ENCODE measurements at places on chromosomes 13 and 19.
A peak's percentile ranks its signal among the peaks of the same experiment; 100 is the strongest.

- no peak for DNase-seq
Measured at GRCh38 chr13:52916486-52916990, 68.1 kb upstream of the PCDH8 start.

DNA sequence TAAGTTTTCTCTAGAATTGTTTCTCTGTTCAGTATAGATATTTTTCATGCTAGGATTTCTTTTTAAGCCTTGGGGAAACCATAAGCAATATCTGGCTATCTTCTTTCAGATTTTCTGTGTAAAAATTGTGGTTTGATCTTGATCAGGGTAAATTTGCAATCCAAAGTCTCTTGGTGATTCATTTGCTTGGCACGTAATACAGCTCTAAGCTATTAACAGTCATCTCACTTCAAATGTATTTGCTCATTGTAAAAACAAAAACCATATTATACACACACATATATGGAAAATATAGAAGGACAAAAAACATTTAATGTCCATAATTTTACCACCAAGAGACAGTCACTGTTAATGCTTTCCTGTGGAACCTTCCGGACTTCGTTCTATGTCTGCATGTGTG is 191.0 kb downstream of the SHISA2 start:
- no peak for DNase-seq

- no peak for DNase-seq
Measured at GRCh38 chr19:35457173-35457572, 9.1 kb downstream of the FFAR2 start.

DNA sequence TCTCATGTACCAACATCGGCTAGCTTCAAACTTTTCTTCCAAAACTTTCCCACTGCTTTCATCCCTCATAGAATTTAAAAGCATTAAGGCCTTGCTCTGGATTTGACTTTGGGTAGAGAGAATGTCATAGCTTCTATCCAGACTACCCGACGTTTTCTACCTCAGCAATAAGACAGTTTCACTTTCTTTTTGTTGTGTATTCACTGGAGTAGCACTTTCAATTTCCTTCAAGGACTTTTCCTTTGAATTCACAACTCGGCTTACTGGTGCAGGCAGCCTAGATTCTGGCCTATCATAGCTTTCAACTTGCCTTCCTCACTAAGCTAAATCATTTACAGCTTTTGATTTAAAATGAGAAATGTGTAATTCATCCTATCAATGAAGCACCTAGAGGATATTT is 420.4 kb upstream of the GPC6 start:
- no peak for DNase-seq

DNA sequence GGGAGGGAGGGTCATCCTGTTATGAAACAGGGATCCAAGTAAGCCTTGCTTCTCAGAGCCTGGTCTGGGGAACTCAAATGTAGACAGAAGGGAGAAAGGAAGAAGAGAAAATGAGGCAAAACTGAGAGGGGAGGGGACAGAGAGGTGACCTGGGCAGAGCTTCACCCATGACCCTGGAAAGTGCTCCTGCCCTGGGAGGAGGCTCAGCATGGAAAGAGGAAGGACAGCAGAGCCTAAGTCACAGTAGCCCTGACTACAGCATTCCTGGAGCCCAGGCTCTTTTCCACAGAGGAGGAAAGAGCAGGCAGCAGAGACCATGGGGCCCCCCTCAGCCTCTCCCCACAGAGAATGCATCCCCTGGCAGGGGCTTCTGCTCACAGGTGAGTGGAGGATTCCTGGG is at the start of gene CEACAM3:
Gene CEACAM3, plus strand, starts transcription at position 226 of the 400 bp plus-strand sequence. Its CDS starts 91 bp downstream, at position 317.
- no peak for DNase-seq

DNA sequence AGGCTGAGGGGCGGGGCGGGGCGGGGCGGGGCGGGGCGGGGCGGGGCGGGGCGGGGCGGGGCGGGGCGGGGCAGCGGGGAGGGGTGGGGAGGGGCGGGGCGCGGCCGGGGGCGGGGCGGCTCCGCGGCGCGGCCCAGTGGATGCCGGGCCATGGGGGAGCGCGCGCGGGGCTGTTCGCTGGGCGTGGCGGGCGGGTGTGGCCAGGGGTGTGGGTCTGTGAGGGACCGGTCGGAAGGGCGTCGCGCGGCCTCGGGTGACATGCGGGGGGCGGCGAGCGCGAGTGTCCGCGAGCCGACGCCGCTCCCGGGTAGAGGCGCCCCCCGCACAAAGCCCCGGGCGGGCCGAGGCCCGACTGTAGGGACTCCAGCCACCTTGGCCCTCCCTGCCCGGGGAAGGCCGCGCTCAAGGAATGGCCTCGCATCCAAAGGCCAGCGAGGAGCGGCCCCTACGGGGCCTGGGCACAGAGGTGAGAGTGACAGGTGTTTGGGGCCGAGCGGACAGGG is at the start of gene ZFP28:
Gene ZFP28, plus strand, starts transcription at position 188 of the 503 bp plus-strand sequence. Its CDS starts 71 bp downstream, at position 259.
- no peak for DNase-seq

- DNase-seq, result no peak
Measured at GRCh38 chr19:11025445-11025844, 63.8 kb upstream of the LDLR start.

DNA sequence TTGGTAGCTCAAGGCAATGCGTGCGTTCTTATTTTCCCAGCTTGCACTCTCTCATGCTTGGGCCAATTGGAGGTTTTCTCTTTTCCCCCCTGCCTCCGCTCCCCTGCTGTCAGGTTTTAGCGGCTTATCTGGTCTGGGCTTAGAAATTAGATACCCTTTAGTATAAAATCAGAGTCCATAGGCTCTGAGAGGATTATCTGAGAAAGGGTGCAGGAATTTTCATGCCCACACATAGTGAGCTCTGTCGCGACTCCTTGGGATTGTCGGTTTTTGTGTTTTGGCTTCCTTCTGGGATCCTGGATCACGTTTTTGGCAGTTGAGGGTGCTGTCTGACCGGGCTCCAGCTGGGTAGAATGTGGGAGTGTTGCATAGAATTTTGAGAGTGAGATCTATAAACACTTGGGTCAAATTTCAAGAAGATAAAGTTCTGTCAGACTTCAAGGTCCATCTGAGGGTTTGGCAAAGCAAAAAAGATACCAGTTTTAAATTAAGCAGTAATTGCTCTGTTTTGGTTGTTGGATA is 12.4 kb downstream of the CHAF1A start:
- no peak for DNase-seq

DNA sequence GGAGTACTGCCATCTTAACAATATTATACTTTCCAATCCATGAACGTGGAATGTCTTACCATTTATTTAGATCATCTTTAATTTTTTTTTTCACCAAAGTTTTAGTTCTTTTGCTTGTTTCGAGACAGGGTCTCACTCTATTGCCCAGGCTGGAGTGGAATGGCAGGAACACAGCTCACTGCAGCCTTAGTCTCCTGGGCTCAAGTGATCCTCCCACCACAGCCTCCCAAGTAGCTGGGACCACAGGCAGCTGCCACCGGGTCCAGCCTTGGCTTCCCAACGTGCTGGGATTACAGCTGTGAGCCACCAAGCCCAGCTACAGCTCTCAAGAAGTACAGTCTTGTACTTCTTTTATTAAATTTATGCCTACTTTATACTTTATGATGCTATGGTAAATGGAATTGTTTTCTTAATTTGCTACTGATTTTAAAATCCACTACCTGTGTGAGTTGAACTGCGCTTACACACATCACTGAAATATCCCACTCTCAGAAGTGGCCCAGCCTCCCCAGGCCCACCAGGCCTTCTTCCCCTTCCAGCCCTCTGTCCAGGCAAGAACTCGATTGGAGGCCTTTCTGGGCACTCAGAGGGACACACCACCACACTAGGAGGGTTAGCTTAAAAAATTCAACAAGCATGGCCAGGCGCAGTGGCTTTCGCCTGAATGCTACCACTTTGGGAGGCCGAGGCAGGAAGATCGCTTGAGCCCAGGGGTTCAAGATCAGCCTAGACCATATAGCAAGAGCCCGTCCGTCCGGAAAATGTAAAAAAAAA is 1.0 kb upstream of the PGLS start:
- no peak for DNase-seq

GRCh38 chr13:51360489-51360888 is 21.0 kb downstream of the SERPINE3 start:
- no peak for DNase-seq

- DNase-seq, result peak; percentile 24
Measured at GRCh38 chr19:39843919-39844793, 2.0 kb downstream of the FBL start.

DNA sequence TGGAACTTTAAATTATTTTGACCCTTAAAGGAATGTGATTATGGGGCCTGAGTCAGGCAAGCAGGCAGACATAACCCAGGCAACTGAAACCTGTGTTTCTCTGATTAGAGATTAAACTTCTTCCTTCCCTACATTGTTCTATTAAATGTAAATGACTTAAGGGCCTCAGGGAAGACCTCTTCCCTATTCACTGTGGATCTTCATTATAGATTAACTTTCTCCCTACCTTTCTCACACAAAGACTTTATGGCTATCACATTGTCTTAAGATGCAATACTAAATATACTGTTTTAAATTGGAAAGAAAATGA is 8.8 kb upstream of the METTL21C start:
- no peak for DNase-seq

GRCh38 chr19:7917267-7918061 is 2.7 kb upstream of the SNAPC2 start:
- DNase-seq, result peak; percentile 72

All from activated CD4-positive, alpha-beta T cell treated with anti-CD3 and anti-CD28 coated beads for 48 hours (primary cell).